Stimulated activated CD4-positive, alpha-beta T cell treated with anti-CD3 and anti-CD28 coated beads, Interleukin-1b, Interleukin-23, amount 100 ng/mL, for 4 hours (primary cell): ENCODE measurements at places on chromosomes 6 and 20.
A peak's percentile ranks its signal among the peaks of the same experiment; 100 is the strongest.

DNA sequence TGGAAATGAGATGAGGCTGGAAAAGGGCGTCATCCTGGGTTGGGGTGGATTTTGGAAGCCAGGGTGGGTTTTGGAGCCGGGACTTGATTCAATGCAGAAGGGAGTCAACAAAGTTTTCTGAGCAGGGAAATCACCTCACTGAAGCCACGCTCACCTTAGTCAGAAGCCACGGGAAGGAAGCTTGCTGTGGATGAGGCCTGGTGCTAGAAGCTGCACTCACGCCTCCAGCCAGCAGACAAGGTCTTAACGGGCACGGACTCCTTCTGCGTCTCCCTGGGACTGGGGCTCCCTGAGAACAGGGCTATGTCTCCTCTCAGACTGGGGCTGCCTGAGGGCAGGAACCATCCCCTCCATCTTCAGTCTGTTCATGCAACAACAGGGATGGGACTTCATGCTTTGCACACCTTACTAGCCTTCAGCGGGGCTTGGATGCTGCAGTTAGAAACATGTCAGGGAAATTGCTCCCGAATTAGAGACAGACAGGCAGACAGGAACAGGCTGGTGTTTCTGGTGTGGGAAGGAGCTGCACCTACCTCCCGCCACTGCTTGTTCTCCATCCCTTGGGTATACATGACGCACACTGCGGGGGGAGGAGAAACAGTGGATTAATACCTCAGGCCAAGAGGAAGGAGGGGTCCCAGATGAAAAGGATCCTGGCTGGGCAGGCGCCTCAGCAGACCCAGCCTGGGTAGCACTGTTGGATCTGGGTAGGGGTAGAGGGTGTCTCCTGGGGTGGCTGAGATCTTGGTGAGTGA lies 17.5 kb downstream of the CPNE5 start:
- no peak for DNase-seq

DNA sequence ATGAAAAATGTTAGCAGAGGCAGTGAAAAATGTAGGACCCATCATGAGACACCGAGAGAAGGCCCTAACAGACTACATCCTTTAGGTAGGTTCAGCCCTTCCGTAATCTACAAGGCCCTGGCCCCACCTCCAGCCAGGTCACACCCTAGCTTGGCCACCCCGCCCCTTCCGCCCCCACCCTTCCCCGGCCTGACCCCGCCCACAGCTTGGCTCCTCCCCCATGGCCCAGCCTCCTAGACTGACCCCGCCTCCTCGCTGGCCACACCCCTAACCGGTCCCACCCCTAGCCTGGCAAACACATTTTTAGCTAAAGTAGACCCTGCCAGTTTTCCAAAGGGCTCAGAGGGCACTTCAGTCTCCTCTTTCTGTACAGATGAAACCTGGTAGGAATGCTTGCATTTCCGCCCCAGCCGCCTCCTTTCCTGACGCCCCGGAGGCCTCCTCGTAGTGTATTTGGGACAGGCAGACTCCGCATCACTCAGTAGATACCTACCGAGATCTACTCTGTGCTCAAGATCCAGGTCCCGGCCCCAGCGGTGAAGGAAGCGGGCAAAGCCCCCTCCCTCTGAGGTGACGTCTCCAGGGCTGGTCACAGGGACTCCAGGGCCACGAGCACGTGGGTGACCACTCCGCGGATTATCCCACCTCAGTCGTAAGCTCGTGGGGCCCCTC lies 443.5 kb downstream of the PREX1 start:
- no peak for DNase-seq

DNA sequence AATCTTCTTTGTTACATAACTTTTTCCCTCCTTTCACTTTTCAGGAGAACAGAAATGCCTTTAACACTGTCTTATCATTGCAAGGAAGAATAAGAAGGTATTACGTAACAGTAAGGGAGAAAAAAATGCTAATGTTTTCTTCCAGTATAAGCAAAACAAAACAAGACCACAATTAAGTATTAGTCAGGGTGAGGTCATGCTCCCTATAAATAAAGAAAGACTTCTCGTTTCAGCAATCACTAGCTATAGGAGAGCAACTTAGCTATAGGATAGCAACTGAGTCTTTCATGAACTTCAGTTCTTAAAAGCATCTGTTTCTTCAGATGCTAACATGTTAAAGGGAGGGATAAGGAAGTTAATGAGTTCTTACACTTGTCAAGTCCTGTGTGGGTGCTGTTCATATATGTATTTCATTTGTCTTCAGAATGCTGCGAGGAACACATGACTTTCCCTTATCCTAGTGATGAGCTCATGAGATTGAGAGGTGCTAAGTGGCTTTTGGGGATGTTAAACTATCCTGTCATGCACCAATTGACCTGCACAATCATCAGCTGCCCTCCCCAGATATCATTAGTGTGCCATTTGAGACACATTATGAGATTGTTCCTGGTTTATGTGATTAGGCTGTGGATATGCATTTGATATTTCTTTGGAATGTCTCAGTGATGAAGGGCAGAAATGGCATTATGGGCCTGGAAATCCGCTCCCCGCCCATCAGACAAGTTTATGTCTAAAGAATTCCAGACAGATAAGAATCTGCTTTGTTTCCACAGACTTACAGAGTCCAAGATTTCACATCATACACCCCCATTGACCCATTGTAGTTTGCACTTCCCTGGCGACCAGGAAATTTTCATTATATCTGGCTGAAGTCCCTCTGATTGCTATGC lies 37.5 kb downstream of the LAMA4 start:
- no peak for DNase-seq

GRCh38 chr6:32131439-32131948 lies 1.4 kb upstream of the FKBPL start:
- no peak for DNase-seq

DNA sequence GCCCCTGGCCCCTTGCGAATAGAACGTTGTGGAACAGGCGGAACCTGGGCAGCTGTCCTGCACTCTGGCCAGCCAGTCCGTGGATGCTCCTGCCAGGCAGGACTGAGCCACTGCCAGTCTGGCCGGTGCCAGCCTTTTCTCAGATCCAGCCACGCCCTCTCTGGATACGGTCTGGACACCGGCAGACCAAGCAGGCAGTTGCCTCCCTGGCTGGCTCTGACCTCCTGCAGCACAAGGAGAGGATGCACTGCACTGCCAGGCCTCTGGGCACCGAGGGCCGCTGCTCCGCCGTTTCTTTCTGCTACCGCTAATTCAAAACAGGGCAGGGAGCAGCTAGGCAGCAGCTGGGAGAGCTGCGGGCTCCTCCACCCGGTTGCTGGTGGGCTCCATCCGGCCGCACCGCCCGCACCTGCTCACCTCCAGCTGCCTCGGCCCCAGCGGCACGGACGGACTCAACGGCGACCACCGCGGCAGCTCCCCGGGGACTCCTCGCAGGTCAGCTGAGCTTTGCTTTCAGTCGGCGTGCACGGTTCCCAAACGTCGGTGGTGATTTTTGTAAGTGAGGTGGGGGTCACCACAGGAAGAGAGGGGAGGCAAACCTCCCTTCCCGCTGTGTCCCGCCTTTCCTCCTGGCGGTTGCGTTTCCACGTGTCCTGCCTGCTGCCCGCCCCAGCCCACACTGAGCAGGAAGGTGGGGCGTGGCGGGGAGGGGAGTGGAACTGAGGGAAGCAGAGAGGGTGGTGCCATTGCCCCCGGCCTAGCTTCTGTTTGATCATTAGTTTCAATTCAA lies 30.3 kb upstream of the AFDN start:
- no peak for DNase-seq

- no peak for DNase-seq
These were observed 39.0 kb upstream of the PTPN1 start for GRCh38 chr20:50471231-50471630.

- no peak for DNase-seq
These were observed 81.4 kb downstream of the LAMA2 start for GRCh38 chr6:128964233-128964755.

DNA sequence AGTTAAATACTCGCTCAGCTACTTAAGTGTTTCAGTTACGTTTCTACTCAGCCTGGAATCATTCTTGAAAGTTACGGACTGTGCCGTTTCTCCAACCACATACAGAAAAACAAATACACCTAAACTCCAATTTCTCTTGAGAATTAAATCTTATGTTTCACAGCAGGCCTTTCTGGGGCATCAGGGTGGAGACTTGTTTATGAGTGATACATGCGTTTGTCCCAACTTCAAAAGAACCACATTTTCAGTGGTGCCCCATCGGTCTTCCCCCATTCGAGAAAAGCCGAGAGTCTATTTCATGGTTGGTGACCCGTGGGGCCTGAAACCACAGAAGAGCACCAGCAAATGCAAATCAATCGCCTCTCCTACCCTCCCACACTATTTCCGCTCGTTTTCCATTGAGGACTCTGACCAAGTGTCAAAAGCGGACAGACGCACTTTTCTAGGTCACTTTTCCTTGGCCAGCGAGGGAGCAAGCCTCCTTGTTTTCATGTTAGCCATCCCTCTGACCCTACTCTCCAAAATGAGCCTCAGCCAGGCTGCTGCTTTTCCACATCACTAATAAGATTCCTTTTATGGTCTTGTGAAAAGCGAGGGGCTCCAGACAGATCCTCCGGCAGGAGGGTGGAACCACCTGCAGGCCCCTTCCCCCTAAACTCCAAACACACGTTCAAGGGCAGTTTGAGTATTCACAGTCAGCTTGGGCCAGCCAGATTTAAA lies 3.1 kb downstream of the JAG1 start:
- DNase-seq = no peak

GRCh38 chr6:44931385-44931784 lies 396.7 kb upstream of the RUNX2 start:
- DNase-seq = no peak

DNA sequence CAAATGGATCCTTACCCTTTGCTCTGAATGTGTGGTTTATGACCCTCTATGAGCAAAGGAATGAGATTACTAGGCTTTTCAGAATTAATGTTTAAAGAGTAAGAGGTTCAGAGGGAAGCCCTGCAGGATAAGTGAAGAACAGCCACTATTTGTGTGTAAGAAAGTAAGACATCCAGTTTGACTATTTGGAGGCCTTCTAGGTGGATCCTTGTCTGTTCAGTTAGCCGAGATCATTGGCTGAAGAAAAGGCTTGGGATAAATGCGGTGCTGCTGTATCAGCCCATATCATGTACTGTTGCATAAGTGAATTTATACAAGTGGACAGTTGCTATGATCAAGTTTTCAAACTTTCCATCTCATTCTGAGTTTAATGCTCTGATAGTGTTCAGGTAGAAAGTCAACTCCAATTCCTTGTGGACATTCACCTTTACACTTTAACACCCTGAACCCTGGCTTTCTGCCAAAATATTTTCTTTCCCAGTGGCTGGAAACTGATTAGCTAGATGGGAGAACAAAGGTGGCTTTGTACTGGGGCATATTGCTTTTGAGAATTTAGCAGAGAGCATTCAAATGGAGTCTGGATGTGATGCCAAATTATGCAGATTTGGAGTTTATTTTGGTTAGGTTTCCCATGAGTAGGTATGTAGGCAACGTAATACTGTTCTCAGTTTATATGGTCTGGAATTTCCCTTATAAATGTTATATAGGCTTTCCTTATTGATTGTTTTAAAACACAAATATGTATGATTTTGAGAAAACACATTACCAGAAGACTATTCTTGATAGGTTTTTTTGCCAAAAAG lies 15.0 kb downstream of the PARD6B start:
- DNase-seq = no peak

- DNase-seq = no peak
These were observed 372.6 kb downstream of the QKI start for GRCh38 chr6:163786995-163787671.

GRCh38 chr20:37235065-37235464 lies 26.5 kb downstream of the GHRH start:
- DNase-seq = no peak

- DNase-seq = no peak
These were observed 57.8 kb downstream of the PDSS2 start for GRCh38 chr6:107401573-107401972.

DNA sequence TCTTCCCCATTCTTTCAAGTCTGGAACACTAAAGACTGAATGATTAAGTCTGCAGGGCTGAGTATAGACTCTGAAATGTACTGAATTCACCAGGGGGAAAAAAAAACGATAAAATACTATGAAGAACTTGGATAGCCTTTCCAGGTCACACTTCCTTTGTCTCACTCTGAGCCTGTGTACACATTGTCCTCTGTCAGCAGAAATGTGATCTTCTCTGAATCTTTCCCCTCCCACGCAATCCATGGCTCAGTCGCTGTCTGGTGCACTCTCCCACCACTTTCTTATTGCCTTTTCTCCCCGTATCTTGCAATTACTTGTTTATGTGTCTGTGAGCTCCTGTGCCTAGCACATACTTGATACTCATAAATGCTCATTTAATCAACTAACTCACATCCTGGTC lies 212.6 kb upstream of the RSPO3 start:
- no peak for DNase-seq

GRCh38 chr20:10309326-10309725 lies 90.7 kb downstream of the SNAP25 start:
- no peak for DNase-seq

GRCh38 chr6:116492331-116493067 lies 18.9 kb upstream of the CALHM5 start:
- DNase-seq = no peak

GRCh38 chr20:33601861-33602260 lies 60.3 kb upstream of the C20orf144 start:
- DNase-seq = no peak

GRCh38 chr6:52839124-52840055 lies 1.2 kb downstream of the GSTA5 start:
- peak; percentile 31 for DNase-seq

DNA sequence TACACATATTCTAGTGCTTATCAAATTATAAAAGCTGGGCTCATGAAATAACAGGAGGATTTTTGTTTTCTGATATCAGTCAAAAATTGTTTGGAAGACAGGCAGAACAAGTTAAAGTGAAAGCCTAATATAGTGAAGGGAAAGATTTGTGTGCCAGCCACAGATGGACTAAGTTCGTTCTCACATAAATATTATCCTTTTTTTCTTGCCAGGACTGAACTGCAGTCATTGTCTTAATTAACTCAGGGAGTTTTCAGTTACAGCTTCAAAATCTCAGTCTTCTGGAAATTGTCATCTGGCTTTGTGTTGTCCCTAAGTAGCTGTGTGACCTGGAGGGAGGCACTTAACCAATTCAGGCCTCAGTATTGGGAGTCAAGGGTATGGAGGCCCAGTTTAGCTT lies 40.7 kb downstream of the PLCB4 start:
- DNase-seq = no peak

GRCh38 chr20:825710-826421 lies 7.6 kb upstream of the FAM110A start:
- no peak for DNase-seq

DNA sequence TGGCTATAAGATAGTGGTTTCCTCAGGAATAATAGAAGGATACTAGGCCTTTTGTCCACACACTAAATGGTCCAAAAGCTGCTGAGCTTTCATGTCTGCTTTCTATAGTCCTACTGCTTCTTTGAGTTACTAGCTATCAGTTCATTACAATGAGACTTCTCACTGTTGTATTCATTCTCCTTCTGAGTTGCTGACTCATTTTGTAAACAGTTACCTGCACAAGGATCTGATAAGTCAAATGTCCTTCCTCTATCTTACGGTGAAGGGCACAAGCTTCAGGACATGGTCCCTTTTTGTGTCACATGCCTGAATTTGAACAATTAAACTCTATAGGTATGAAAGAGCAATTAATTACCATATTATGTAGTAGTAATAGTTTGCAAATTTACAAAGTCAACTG lies 90.5 kb downstream of the MAN1A1 start:
- DNase-seq = no peak
